ENCODE measurements at places on chromosomes 6 and 20.

DNA sequence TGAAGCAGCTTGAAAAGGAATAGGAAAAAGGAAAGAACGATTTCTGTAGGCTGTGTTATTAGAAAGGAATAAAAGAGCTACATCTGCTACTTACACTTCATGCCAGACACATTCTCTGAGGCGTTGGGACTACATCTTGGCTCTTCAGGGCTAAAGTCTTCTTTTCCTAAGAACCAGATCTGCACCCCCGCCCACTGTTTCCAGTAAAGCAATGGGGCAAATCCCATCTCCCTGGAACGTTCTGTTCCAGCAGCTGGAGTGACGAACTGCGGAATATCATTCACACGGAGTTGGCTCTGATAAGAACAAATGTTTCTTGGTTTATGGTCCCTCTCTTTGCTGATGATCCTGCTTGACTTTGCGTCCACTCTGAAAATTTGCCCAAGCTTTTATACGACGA is 26.9 kb downstream of the FAM50B start:
- DNase-seq = peak; percentile 87

DNA sequence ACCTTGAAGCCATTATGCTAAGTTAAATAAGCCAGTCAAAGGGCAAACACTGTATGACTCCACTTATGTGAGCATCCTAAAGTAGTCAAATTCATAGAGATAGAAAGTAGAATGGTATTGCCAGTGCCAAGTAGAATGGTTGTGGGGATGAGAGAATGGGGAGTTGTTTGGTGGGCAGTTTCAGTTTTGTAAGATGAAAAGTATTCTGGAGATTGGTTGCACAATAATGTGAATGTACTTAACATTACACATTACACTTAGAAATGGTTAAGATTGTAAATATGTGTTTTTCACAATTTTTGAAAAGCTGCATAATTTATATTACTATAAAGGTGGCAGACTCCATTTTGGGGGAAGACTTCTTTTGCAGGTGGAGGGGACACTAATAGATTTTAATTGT is 51.3 kb upstream of the CARMIL1 start:
- DNase-seq = no peak

DNA sequence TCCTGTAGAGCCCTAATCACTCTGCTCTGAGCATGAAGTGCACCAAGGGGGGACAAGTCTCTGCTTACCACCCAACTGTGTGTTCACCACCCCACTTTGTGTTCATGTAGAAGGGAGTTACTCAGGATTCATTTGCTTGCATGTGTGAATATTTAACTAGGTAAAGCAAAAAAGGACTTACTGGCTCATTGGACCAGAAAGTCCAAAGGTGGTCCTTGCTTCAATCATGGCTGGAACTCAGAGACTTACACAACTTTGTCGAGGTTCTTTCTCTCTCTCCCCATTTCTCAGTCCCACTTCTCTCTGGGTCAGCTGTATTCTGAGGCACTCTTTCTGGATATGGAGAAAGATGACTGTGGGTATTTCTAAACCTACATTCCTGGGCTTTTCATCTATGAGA is 4.0 kb downstream of the TMEM200A start:
- no peak for DNase-seq

GRCh38 chr6:81814370-81815076 is 62.0 kb upstream of the TENT5A start:
- peak; percentile 26 for DNase-seq

DNA sequence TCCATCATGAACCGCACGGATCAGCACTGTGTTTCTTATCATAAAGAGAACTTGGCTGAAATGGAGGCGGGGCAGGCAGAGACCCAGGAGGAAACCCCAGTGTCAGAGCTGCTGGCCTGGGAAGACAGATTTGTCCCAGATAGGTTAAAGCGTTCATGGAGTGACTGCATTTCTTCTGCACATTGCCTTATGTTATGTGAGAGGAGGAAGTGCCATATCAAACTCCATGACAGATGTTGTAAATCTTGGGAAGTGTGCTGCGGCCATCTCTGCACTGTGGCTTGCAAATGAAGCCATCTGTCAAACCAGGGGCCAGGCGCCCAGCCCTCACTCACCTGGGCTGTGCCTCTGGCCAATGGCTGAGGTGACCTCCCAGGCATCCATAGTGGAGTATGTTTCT is 163.0 kb downstream of the SLC24A3 start:
- no peak for DNase-seq
